ENCODE measurements at places on chromosomes 11 and 22. TPM values are rescaled to one million over a fixed set of nuclear protein-coding genes. Genes with fewer than 3 reads are reported as not detected.
A peak's percentile ranks its signal among the peaks of the same experiment; 100 is the strongest.

SMTNL1 gene
- total RNA-seq, result not detected

KCNQ1OT1 gene
- 1.5 TPM for total RNA-seq

CASP5 gene
- not detected for total RNA-seq

LUZP2 gene
- total RNA-seq, result 0.11 TPM

MUC6 gene
- not detected for total RNA-seq

OOSP3 gene
- total RNA-seq, result not detected

ACTN3 gene
- not detected for total RNA-seq

CTSF gene
- 98.8 TPM for total RNA-seq

ZNF202 gene
- 2.2 TPM for total RNA-seq

TCN1 gene
- total RNA-seq, result not detected

RPUSD4 gene
- 7.3 TPM for total RNA-seq

DNA sequence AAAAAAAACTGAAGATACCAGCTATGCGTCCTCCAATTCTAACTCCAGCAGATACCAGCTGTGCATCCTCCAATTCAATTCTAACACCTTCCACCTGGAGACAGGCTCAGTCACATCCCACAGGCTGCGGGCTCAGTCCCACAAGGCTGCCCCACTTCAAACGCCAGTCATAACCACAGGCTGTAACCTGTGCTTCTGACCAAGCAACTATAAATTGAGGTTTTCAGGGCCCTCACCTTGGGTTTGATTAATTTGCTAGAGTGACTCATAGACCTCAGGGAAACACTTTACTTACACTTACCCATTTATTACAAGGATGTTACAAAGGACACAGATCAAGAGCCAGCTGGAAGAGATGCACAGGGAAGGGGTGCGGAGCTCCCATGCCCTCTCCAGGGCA, 32.4 kb upstream of the MSANTD2 start:
- DNase-seq, result no peak

DNA sequence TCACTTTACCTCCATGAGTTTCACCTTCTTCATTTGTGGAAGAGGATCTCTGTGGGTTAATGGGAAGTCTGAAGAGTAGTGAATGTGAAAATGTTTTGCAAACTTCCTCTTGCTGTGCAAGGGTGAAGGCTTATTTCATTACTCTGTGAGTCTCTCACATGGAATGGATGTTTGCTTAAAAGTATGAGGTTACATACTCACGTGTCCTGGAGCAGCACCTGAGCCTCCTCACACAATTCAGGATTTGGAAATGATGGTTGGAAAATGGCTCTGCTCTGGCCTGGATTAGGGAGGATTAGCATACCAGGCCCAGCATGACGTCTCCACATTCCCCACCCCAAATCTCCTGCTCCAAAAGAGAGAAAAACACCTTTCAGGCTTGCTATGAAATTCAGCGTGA, 4.8 kb downstream of the GRAMD1B start:
- DNase-seq, result no peak

- no peak for DNase-seq
Measured at GRCh38 chr22:23786261-23786710, 480 bp upstream of the SMARCB1 start.

- DNase-seq, result no peak
Measured at GRCh38 chr22:33426451-33426850, 368.3 kb upstream of the SYN3 start.

DNA sequence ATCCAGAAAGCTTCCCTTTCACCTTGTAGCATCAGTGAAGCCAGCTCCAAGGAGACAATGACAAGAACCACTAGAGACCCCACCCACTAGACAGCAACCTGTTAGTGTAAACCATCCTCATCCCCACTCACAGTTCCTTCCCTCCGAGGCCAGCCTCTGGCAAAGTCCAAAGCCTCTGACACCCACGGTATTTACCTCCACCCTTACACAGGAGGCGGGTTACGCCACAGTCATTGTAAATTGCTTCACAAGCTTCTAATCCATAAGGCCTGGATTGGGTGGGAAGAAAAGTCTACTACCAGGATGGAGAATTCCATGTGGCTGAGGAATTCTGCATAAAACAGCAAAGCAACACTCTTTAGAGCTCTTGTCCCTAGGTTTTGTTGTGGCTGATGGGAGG, 287.4 kb downstream of the BUD13 start:
- no peak for DNase-seq

DNA sequence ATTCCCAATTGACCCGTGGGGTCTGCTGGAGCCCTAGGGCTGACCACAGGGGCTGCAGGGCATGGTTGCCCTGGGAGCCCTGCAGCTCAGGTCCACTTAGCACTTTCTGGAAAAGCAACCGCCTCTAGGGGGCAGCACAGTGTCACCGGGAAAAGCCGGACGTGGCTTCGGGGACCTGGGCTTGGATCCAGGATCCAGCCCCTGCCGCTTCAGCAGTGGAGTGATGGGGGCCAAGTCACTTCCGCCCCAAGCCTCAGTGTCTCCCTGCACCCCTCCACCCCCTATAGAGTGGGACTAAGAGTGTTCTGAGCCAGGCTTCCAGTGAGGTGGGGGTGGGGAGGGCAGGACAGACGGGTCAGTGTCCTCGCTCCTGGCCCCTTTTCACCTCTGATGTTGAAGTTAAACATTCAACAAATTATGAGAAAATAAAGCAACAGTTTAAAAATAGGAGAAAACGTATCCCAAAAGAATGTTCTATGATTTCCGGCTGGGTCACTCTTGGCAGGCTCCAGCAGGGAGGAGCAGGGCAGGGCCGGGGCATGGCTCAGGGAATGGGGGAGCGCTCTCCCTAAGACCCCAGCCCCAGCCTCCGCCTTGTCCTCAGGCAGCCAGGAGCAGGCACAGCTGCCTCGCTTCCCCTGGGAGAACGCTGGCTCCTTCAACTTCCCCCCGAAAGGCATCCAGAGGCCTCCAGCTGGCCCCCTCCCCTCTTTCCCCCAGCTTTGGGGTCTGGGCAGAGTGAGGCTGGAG, 96.5 kb upstream of the FGF3 start:
- peak; percentile 95 for DNase-seq

GRCh38 chr22:30158744-30159500, 78.7 kb downstream of the HORMAD2 start:
- DNase-seq, result no peak

- no peak for DNase-seq
Measured at GRCh38 chr22:30453731-30454510, 17.9 kb downstream of the SEC14L3 start.

DNA sequence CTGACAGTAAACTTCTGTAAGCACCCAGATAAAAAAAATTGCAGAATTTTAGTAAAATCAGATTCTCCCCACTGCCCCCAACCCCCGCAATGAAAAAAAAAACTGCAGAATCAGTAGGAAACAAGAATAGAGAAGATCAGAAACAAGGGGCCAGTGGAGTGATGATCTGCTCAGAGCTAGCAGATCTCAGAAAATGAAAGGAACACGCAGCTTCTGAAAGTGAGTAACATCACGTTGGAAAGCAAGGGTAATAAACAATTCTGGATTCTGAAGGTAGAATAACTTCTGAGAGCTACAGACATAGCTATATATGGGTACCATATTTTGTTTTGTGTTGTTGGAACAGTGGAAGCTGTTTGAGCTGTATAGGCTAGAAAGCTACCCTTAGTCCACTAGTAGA, 23.2 kb downstream of the ACAT1 start:
- no peak for DNase-seq

DNA sequence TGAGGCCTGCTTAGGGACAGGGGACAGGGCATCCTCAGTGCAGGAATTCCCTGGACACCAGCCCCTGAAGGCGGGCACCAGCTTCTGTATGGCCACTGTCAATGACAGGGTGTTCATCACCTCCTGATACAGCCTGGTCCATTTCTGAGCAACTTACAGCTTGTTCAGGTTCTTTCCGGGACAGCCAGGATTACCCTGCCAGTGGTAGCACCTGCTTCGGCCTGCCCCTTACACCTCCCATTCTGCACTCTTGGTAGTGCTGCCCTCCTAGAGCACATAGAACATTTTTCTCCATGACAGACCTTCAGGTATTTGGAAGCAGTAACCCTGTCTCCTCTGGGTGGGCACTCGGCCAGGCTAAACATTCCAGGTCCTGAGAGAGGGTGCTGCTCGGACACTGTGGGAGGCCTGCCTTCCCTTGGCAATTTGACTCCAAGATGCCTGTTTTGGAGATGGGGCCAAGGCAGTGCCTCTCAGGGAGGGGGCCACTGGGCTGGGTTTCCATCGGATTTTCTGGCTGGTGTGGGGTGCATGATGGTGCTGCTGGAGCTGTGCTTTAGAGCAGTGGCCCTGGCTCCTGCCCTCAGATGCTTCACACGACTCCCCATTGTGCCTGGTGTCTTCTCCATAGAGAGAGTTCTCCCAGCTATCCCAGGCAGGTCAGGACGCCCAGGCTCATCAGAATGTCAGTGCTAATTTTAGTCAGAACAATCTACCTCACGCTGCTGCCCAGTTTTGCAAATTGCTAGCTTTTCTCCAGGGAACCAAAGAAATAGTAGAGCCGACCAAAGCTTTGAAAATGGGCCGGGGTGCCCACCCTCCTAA, 1.2 kb downstream of the GAL3ST3 start:
- DNase-seq, result no peak

DNA sequence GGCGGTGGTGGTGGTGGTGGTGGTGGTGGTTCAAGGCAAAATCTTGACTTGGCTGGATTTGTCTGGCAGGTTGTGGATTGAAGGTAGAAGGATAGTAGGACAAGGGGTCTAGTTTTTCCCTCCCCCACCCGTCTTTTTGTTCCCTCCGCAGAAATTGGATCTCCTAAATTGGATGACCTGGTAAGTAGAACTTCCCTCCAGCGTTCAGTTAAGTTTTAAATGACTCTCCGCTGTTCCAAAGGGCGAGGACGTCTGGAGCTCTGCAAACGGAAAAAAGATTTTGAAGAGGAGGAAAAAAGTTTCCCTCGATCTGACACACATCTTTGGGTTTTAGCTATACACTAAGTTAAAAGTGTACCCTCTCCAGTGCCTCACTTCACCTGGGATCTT, 422 bp upstream of the LGR4 start:
- no peak for DNase-seq

DNA sequence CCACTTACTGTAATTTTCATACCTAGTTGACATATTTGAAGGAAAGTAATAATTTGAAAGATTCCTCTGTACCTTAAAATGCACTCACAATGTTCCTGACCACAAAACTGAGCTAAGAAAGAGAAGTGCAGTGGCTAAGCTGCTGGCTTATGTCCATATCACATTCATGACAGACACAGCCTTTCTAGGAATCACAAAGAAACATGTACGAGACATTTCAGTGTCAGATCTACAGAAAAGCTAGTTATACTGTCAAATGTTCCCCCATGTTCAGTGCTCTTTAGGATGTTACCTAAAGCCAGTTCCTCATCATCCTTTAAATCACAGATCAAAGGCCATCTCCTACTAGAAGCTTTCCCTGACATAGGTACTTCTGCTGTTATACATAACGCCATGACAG, 142.2 kb upstream of the C11orf58 start:
- DNase-seq, result no peak

GRCh38 chr22:49721211-49721763, 106.4 kb downstream of the BRD1 start:
- DNase-seq, result no peak

- no peak for DNase-seq
Measured at GRCh38 chr11:1573903-1574237, 1.8 kb upstream of the DUSP8 start.

DNA sequence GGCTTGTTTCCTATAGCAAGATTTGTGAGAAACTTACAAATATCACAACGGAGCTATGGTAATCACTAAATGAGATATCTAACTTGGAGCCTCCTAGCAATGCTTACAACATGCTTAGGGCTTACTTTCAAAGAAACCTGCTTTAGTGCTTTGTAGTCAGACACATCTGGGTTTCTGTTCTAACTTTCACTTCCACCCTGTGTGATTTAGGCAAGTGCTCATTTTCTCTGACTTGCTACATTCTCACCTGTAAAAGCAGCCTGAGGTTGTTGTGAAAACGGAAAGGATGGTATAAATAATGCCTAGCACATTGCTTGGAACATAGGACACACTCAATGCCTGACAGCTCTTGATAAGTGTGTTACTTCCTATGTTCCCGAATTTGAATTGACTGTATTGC, 45.6 kb downstream of the LRRC4C start:
- no peak for DNase-seq

GRCh38 chr11:1896923-1897322, 5.2 kb upstream of the PRR33 start:
- no peak for DNase-seq

- no peak for DNase-seq
Measured at GRCh38 chr22:40009292-40009774, 14.6 kb downstream of the FAM83F start.

DNA sequence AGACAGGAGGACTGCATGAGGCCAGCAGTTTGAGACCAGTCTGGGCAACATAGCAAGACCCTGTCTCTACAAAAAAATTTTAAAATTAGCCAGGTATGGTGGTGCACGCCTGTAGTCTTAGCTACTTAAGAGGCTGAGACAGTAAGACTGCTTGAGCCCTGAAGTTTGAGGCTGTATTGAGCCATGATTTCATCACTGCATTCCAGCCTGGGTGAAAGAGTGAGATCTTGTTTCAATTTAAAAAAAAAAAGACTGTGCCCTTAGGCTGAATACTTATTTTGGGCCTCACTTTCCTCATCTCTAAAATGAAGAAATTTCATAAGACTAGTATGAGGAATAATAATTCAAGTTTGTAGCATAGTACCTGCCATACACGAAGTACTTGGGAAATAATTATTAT, 6.9 kb downstream of the AQP11 start:
- no peak for DNase-seq

DNA sequence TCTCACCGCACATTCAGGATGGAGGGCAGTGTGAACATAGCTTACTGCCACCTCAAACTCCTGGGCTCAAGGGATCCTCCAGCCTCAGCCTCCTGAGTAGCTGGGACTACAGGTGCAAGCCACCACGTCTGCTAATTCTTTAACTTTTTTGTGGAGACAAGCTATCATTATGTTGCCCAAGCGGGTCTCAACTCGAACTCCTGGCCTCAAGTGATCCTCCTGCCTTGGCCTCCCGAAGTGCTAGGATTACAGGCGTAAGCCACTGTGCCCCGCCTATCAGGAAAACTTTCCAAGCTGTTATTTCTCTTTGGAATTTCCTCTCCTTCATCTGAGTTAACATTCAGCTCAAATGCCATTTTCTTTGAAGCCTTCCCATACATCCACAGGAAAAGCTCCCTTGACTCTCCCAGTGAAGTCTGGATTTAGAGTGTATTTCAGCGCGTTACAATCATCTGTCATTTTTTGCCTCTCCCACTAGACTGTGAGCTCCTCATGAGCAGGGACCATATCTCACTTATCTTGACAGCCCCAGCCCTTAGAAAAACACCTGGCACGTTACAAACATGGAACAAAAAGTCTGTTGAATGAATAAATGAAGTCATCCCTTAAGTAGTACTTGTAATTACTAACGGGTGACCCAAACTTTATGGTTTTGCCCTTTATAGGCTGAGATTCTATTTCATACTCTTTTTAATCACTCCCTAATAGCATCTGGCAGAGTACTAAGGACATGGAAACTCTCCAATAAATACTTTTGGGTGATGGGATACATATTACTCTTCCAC, 2.2 kb downstream of the MRTFA start:
- no peak for DNase-seq
